ENCODE measurements at places on chromosomes 3 and 15. TPM values are rescaled to one million over a fixed set of nuclear protein-coding genes. Genes with fewer than 3 reads are reported as not detected.

DNA sequence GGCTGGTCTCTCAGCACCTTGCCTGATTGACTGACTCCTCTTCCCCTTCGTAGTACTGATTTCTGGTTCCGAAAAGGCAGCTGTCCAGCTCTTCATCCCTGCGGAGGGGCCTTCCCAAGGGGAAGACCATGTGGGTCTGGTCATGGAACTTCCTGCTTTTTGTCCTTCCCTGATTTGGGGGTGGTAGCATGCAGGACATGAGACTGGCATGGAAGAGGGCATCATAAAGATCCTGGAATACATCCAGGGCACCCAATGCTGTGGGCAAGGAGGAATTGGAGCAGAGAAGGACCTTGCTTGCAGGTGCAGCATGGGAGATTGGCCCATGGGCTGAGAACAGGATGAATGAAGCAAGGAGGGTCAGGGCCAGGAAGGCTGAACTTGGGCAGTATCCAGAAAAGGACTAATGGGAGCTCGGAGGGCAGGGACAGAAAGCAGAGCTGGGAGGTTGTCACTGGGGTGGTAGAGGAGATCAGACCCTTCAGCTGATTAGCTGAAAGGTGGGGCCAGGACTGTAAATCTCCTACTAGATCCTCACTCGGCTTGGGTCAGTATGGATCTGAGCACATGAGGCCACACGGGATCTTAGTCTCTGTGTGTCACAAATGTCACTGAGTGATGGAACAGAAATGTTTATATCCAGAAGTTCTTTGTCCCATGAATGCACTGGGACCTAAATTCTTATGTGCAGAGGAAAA is 59.5 kb downstream of the AMOTL2 start:
- no peak for ATAC-seq

DNA sequence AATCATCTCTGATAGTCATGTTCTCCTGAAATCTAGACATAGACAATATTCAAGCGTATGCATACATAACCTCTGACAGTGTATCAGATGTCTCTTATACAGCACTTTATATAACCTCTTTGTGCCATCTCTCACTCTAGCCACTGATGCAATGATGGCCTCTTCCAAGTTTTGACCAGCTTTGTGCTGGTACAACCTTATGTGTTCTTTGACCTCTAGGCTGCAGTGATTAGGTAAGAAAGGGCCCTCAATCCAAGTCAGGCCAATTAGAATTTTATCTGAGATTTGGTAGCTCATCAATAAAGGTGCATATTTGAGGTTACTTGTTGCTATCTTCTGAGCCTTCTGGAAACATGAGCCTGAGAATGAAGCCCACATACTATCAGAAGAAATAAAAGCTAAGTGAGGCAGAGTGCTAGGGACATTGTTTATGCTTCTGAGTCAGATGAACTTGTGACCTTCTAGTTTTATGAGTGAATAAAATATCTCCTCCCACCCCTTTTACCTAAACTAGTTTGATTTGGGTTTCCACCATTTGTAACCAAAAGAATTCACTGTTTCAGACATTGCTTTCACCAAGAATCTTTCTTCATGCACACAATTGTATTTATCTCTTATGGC is 283.2 kb upstream of the SUCLG2 start:
- no peak for ATAC-seq

GRCh38 chr3:57158813-57159738 is 6.1 kb downstream of the IL17RD start:
- ATAC-seq, result no peak

DNA sequence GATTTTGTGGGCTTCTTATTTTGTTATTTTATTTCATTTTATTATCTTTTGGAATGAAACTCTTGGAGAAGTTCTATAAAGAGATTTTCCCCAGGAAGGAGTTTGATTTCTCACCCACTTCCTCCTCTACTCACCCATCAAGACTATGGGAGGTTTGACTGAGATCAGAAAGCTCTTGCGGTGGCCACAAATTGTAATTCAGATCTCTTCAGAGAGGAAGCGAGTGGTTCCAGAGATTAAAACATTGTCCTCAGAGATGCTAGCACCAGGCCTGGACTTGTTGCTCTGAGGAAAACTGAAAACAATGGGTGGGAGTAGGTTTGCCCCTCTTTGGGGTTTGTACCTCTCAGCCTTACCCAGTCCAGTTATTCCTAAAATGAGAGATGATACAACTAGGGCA is 8.1 kb upstream of the MUC13 start:
- ATAC-seq, result no peak

DNA sequence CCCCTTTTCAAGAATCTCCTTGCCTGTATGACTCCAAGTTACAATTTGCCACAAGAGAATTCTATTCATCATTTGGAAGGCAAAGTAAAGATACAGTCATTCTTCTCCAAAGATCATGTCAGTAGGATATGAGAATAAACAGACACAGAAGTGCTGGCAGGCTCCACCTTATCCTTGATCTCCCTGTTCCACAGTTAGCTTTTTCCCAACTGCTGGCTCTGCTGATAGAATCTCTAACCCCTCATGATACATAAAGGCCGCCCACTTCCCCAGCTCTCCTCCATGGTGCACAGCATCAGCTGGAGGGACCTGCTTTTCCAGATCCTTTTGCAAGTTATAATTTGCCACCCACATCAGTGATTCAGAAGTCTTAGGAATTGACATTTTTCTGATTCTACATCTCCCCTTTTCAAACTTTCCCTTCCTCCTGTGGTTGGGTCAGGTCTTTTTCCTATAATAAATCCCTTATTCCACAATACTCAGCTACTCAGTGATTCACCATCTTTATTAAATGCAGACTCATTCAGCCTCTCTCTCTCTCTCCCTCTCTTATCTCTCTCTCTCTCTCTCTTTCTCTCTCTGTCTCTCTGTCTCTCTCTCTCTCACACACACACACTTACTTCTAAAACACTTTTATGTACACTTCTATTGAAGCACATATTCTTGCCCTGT is 465.4 kb downstream of the GBE1 start:
- no peak for ATAC-seq

DNA sequence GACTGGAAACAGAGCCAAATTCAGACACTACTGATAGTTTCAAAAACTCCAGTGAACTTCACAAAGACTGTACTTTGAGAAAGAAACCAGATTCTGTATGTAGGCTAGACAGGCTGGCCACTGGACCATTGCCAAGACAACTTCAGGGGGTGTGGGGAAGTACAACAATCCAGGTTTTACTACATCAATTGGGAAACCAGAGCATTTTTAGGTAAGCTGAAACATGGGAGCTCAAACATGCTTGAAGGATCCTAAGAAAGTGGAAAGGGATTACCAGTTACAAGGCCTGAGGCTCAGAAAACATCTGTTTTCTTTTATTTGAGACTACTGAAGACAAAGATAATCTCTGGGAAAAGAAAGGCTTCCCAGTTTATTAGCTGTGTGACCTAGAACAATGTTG is 26.9 kb upstream of the ZNF280D start:
- no peak for ATAC-seq

- ATAC-seq, result no peak
Measured at GRCh38 chr3:112689385-112689784, 48.4 kb upstream of the CCDC80 start.

- ATAC-seq, result no peak
Measured at GRCh38 chr15:49669288-49669687, 48.4 kb downstream of the DTWD1 start.

- no peak for ATAC-seq
Measured at GRCh38 chr3:184965639-184966430, 153.9 kb downstream of the VPS8 start.

DNA sequence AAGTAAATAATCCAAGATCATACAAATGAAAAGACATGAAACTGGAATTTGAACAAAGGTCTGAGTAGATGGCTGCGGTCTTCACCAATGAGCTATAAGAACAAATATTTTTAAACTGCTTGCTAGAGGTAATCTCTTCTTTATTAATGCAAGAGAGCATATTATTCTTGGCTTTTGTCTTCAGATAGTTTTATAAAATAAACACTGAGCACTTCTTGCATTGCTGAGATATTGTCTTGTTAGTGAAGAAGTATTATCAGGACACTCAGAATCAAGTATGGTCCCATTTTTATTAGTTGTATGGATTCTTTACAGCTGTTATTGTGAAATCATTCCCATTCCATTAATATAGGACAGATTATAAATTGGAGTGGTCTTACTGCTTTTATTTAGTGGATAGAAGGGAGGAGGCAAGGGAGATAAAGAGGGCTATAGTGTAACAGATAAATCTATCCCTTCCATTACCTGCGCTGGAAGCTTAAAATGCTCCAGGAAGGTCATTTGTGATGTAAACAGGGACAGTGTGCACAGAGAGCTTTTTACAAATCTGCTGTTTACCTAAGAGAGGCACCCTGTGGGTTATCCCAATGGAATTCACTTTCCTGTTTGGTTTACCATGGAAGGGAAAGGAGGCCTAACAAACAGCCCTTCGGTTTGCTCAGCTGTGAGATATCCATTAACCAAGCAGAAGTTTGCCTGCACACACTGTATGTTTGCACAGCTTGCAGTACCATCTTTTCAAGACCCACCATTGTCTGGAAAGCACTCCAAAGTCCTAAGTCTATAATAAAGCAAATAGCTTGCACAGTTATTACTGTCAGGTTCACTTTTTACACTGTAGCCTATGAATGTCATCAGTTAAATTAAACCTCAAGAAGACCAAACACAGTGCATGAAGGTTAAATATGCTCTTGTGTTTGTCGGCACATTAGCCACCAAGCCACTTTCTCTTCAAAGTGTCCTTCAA is 347.7 kb upstream of the TGFBR2 start:
- ATAC-seq, result peak; percentile 95

- no peak for ATAC-seq
Measured at GRCh38 chr3:128468285-128468790, 1.6 kb upstream of the DNAJB8 start.

DNA sequence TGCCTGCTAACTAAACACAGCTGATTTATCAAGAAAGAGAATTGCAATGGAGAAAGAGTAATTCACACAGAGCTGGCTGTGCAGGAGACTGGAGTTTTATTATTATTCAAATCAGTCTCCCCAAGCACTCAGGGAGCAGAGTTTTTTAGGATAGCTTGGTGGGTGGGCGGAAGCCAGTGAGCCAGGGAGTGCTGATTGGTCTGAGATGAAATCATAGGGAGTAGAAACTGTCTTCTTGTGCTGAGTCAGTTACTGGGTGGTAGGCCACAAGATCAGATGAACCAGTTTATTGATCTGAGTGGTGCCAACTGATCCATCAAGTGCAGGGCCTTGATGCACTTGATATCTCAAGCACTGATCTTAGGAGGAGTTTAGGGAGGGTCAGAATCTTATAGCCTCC is 891.9 kb upstream of the CADM2 start:
- peak; percentile 98 for ATAC-seq

DNA sequence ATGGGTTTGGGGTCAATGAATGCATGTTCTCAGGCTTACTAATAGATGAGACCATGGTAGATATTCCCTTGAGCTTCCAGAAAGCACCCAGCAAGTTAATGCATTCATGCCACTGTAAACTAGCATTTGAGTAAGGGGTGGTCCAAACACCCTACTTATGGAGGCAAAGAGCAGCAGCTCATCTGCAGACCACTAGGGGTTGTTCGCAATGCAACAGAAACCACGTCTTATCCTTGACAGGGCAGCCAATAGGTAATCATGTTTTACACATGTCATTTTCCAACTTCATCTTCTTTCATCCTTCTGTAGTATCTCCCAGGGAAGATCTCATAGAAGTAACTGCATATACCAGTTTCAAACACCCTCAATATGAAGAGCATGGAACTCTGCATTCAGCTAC is 330.2 kb downstream of the RORA start:
- ATAC-seq, result no peak

DNA sequence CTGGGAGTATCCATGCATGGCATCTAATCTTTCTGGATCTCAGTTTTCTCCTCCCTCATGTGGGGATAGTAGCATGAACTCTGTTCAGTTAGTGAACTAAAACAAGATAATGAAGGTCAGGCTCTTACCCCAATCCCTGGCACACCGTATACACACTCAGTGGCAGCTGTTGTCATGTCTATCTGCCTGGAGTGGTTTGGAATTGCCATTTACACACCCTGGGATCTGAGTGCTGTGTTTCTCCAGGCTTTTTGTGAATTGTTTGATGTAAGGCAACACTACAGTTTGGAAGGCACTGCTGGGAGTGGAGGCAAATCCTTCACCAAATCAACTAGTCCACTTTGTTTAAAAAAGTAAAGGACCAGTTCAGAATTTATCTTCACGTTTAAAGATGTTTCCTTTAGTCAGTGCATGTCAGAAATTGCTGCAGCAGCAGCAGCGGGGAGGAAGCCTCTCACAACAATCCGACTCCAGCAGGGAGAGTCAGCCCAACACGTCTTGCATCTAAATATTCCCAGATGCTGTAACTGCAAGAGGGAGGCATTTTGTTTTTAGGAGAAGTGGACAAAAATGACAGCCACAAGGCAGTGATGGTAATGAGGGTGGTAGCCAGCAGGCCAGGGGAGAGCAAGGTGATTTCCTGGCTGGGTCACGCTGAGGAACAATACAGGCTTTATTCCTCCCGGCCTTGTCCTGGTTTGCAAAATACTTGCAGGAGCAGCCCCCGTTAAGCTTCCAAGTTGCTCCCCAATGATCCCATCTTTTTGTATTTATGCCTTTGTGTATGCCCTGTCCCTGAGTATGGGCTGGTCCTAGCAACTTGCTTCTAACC is 128.5 kb upstream of the LRIG1 start:
- peak; percentile 52 for ATAC-seq

- no peak for ATAC-seq
Measured at GRCh38 chr15:76846782-76847181, 58.4 kb downstream of the SCAPER start.

DNA sequence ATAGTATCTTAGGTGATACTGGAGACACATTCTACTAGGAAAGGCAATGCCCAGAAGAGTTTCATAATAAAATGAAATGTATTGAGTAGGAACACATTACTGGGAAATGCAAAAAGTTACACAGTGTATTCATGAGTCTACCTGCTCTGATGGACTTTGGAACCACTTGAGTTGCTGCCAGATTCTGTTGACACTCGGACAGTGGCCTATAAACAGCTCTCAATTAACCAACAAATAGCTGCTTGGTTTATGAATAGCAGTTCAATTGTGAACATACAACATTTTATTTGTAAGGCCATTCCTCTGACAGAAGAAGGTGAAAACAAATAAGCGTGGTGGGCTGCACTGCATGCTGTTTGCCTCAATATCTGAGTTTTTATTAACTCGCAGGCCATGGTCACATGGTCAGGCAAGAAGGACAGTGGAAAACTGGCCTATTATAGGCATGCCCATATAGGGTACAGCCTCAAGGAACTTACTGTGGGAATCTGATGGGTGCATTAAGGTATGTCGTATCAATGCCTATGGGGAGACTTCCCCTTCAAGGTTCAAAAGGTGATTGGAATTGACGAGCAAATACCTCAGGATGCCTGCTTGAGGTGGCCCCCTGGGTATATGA is 66.2 kb downstream of the C3orf80 start:
- no peak for ATAC-seq

TLR9 gene
- 0.14 TPM for total RNA-seq

FOXP1 gene
- 8.7 TPM for total RNA-seq

SLC22A14 gene
- total RNA-seq, result 0.51 TPM

TMEM212 gene
- total RNA-seq, result not detected

ELL3 gene
- total RNA-seq, result 1.8 TPM

DTX3L gene
- total RNA-seq, result 0.52 TPM

SEMA6D gene
- total RNA-seq, result 73.6 TPM

CYP1A2 gene
- 0.13 TPM for total RNA-seq

TTLL13 gene
- 0.83 TPM for total RNA-seq

Data from motor neuron (in vitro differentiated cells).